ENCODE measurements at places on chromosomes 12 and 14.

DNA sequence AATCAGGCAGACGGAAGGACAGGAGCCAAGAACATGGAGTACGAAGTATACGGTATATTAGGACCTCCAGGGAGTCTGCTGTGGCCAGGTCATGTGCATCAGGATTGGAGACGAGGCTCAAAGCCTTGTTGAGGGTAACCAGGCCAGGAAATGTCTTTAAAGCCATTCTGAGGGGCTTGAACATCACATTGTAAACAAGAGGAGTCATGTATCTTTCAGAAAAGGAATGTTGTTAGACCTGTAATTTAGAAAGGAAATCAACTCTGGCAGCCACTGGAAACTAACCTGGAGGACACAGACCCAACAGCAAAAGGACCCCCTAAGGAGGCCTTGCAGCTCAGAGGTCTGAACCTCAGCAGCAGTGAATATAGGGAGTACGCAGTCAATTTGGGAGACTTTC, 7.5 kb downstream of the MAP3K9 start:
- DNase-seq, result no peak

- DNase-seq, result no peak
Measured at GRCh38 chr14:24300326-24300980, 803 bp downstream of the NOP9 start.

DNA sequence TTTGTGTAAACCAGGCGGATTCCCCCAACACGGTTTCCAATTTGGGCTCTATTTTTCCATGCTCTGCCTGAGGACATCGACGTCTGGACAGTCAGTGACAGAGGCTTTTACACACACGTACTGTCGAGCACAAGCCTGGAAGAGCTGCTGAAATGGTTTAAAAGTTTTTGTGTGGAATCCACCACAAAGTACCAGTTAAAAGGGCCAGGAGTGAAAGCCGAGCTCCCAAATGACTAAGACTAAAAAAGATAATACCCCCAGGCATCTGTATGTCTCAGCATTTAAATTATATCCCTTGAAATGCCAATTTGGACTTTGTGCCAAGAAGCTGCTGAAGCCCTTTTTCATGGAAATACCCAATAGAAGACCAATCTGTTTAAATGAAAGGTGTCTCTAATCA, 173.2 kb downstream of the EGLN3 start:
- DNase-seq, result no peak

- no peak for DNase-seq
Measured at GRCh38 chr14:79248126-79248525, 963.2 kb downstream of the DIO2 start.

- no peak for DNase-seq
Measured at GRCh38 chr12:6902448-6902847, 2.2 kb upstream of the LRRC23 start.

GRCh38 chr12:54680374-54680773, 32.2 kb upstream of the DCD start:
- DNase-seq, result no peak

- no peak for DNase-seq
Measured at GRCh38 chr14:22071006-22071405, 397.4 kb upstream of the OR4E1 start.

GRCh38 chr14:60102389-60102788, 10.7 kb downstream of the PCNX4 start:
- DNase-seq, result no peak

GRCh38 chr12:98893126-98893674, 248.1 kb downstream of the APAF1 start:
- no peak for DNase-seq

DNA sequence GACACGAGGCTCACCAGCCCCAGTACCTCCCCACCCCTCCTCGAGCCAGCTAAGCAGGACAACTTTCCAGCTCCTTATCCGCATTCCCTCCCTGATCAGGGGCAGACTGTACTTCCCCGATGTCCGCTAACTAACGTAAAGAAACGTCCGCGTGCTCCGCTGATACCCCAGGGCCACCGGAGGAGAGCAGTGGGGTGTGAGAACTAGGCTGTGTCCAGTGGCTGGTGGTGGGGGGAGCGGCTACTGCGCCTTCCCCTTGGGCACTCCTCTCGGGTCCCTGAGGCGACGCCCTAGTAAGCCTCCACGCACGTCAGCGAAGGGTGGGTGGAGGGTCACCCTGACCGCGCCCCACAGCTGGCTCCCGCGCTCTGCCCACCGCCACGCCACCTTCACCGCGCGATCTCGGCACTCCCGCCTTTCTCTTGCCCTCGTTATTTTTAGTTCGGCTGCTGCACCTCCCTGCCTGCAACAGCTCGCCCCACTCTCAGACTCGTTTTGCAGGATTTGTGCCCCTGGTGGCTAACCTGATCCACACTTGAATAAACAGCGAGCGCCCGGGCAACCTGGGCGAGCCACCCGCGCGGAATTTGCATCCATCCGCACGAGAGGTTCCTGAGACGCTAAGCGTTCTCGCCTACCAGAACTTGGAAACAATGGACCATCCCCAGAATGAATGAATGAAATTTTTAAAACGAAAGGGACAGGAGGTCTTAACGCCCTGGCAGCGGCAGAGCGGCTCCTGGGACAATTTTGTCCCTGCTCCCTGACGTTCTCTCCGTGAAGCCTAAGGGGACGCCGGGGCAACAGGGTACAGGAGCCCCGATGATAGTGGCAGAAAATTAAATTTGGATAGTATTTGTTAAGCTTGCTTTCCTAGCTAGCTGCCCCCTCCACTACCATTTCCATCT, 6.9 kb upstream of the BMP4 start:
- no peak for DNase-seq

- no peak for DNase-seq
Measured at GRCh38 chr12:77940567-77940966, 109.9 kb downstream of the NAV3 start.
